ENCODE measurements at places on chromosomes 4 and X.

DNA sequence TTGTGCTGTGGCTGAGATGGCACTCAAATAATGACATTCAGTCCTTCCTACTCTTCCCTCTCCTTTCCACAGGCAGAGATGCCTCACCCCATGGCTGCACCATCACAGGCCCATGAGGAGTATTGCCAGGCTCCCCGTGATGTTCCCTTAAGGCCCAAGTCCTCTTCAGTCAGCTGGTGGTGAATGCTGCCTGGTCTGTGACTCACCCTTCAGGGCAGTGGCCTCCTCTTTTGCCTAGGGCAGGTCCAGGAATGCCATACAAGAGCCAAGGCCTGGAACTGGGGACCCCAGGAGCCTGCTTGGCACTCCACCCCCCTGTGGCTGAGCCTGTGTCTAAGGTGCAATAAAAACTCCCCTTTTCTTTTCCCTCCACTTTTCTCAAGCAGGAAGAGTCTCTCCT, 144.2 kb upstream of the GEMIN8 start:
- DNase-seq = no peak

DNA sequence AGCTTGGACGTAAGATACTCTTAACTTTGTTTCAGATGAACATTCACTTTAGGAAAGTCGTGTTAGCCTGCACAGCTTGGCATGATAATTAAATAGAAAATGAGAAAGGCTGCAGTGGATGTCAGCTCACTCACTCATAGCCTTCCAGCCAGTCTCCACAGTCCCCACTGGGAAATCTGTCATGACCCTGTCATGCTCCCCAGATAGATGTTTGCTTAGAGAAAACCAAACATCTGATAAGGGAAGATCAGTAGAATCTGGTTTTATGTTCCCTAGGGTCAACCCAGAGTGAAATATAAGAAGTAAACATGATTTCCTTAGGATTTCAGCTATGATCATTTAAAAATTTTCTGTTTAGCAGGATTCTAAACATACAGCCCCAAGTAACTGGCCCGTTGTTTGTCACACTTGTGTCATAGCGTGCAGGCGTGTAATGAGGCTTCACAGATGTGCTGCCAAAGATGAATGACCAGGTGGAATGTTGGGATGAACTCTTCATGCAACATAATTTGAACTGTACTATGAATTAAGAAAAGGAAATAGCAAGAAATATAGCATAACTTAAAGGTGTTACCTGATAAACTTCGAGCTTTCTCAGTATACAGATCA, 180.1 kb downstream of the BANK1 start:
- no peak for DNase-seq

GRCh38 chr4:126727461-126727860, 905.3 kb upstream of the INTU start:
- peak; percentile 31 for DNase-seq

DNA sequence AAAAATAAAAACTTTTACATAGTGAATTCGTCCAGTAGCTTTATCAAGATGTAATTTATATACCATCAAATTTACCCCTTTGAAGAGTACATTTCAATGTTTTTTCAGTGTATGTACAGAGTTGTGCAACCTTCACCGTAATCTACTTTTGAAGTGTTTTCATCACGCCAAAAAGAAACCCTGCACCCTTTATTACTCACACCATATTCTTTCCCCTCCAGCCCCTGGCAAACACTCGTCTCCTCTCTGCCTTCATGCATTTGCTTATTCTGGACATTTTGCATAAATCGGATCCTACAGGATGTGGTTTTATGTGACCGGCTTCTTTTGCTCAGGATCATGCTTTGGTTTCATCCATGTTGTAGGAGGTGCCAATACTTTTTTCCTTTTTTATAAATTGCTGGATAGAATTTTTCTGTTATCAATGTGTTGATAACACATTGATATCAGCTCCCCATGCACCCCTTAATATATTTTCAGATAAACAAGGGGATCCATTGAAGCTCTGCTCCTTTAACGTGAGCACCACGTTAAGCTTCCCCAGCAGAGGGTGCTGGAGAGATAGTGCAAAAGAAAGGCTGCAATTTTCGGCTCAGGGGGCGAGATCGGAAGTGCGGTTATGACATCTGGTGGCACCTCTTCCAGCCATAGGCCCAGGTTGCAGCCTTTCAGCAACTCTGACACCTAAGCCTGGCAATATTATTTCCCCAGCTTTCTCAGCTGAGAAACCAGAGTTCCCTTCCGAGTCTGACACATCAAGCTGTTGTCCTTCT, 100.1 kb upstream of the VCX3B start:
- peak; percentile 20 for DNase-seq

DNA sequence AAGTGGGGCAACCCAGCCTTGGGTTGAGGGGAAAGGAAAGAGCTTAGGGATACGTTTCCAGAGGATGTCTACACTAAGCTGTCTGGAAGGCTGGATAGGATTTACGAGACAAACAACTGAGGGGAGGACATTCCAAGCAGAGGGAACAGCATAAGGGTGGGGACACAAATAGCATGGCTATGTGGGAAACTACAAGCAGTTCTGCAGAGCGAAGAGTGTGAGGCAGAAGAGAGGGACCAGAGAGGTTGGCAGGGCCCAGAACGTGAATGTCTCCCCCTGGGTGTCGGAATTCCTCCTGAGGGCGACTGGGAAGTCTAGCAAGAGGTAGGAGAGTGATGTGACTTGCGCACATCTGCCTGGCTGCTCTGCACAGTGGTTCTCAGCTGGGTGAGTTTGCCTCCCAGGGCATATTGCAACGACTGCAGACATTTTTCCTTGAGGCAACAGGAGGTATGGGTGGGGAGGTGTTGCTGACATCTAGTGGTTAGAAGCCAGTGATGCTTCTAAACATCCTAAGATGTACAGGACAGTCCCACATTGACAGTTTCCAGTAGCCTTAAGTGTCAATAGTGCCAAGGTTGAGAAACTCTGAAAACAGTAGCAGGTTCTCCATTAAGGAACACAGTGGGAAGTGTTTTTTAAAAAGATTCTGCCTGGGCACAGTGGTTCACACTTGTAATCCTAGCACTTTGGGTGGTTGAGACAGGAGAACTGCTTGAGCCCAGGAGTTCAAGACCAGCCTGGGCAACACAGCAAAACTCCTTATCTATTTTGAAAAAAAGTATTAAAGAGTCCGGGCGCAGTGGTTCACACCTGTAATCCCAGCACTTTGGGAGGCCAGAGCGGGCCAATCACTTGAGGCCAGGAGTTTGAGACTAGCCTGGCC, 9.2 kb downstream of the NDUFA1 start:
- peak; percentile 67 for DNase-seq

DNA sequence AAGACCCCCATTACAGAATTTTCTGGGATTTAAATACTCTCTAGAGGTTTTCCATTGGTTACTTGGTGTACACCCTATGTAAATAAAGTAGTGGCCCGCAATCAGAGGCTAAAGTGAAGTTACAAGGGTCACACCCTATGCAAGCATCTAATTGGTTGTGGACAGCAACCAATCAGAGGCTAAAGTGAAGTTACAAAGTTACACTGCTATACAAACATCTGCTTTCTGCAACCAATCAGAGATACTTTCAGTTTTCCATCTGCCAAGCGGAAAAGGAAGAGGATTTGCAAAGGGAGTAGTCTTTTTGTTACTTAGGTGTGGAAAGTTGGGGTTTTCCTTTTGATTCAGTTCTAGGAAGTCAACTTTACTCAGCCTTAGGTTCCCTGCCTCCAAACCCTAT, 2.0 kb upstream of the ATRX start:
- DNase-seq = no peak

DNA sequence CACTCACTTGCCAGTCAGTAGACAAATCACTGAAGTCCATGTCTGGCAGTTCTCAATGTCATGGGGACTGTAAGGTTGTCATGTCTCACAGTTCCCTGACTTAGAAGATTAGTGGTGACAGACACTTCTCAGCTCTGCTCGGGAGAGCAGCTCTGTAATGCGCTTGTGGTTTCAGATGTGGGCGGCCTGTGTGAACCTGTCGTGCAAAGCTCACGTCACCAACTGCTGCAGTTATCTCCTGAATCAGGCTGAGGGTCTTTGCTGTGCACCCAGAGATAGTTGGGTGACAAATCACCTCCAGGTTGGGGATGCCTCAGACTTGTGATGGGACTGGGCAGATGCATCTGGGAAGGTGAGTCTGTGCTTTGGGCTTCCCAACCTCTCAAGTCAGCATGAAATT, at the start of gene IL9R:
TSS of gene IL9R (plus strand) at position 261 of the 400 bp plus-strand sequence. CDS start at position 325, 64 bp downstream.
- DNase-seq = no peak
